ENCODE measurements at places on chromosomes 3 and 15.
A peak's percentile ranks its signal among the peaks of the same experiment; 100 is the strongest.

GRCh38 chr3:141087076-141087777, 36.1 kb downstream of the SPSB4 start:
- DNase-seq: no peak

DNA sequence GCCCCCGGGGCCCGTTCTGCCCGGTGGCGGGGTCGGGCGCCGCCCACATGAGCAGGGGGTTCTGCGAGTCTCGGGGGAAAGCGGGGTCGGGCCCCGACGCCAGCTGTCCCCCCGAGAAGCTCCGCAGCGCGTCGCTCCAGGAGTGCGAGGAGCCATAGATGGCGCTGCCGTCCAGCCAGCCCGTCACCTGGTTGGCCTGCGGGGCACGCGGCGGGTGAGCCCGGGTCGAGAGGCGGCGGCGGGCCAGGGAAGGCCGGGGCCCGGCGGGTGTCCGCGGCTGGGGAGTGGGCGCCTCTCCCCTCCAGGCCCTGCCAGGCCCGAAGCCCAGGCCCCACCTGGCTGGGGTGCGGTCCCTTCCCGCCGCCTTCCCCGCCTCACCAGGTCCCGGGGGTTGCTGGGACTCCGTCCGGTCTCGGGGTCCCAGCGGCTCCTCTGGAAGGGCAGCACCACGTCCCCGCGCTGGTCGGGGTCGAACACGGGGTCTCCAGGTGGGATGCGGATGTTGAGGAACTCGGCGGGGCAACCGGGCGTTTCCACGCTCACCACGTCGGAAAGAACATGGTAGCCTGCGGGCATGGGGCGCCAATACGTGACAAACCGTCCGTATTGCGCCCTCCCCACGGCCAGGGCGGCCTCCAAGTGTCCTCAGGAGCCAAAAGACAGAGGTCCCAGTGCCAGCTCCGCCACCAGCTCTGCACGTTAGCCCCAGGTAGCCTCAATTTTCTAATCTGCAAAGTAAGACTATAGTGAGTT, 2.4 kb downstream of the DUOX2 start:
- DNase-seq: no peak

DNA sequence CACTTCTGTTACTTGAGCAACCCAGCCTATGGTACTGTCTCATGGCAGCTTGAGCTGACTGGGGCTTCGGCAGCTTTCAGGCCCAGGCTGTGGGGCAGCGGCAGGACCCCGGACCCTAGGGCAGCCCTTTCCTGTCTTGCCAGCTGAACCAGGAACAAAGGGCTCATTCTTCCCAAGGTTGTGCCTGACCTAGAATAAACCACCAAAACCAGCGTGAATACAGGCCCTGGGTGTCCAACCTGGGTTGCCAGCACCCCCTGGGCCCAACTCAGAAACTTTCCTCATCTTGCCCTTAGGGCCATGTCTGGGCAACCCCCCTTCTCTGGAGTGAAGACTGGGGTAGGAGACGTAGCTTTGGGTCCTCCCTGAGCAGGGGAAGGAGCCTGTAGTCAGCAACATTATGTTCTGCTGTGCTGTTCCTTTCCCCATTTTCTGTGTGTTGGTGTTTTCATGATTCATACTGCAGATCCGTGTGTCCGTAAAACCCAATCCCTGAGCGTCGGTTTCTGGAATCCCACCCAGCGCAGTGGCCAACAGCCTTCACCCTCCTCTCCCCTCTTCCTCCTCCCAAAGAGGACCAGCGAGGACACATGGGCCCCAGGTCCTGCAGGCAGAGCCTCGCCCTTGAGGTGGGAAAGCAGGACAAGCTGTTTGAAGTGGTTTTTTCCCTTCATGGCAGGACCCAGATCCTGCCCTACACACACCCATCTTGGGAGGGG, 33.5 kb downstream of the TKT start:
- no peak for DNase-seq

GRCh38 chr3:194058189-194058571, 77.8 kb upstream of the HES1 start:
- peak; percentile 66 for DNase-seq

DNA sequence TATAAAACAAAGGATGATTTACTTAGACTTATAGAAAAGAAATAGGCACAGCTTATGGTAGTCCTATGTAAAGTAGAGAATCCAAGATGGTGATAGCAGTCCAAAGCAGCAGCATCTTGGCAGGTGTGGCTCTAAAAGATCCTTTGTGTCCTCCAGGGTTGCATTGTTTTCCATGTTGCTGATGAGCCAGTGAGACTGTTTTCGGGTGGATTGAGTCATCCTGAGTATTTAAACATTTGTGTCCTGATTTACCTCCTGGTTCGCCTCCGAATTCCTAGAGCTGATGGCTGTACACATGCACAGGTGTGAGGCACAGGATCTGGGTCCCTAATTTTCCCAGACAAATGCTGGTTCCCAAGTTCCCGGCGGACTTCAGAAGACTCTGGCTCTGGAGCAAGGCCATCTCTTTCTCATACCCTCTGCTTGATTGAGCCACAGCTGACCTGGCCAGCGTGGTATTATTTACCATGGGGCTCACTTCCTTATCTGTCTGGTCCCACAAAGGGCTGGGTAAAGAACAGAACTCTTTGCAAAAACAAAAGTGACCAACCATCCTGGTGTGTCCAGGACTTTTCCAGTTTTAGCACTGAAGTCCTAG, 51.0 kb downstream of the ARNT2 start:
- no peak for DNase-seq

DNA sequence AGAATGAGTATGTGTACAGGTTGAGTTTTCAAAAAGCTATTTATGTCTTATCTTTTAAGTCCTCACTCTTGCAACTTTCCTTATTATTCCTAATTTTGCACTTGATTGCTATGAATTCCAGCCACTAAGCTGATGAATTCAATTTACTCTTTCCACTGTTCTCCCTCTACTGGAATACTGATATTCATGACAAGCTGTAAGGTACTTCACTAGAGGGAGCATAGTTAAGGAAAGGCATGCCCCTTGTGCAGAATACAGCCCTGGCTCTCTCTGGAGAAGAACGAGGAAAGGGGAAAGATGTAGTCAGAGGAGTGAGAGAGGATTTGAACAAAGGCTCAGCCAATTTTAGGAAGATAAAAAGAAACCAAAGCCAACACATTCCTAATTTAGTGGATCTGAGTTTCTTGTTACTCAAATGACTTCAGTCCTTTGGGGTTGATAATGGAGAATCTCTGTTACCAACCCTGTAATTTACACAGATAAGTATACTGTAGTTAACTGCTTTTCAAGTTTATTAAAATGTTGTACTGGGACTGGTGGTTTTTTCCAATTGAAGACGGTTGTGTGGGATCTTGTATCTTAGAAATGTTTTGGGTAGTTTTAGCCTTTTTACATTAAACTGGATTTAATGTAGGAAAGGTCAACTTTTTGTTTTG, 4.0 kb downstream of the SCAANT1 start:
- no peak for DNase-seq

GRCh38 chr15:64693134-64693533, 82.3 kb downstream of the RBPMS2 start:
- peak; percentile 50 for DNase-seq

GRCh38 chr3:134922101-134922500, 127.0 kb downstream of the EPHB1 start:
- no peak for DNase-seq

DNA sequence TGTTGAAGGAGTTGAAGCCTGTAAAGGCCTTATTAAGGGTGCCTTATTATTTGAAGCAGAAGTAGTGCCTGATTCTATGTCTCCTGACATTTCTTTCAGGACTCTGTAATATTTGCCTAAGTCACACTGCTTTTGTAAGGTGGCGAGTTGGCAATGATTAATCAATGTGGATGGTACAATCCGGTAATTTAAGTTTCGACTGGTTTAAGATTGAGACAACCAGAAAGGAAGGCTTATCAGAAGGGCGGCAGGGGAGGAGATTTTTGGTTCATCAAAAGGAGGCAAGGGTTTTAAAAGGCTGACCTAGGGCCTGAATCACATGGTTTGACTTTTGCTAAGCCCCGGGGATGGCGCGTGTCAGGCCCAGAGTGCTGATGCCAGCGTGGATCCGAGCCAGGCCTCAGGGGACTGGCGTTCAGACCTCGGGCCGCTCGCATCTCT, 830 bp upstream of the RNF13 start:
- no peak for DNase-seq

GRCh38 chr15:90814191-90814821, 54.1 kb upstream of the FURIN start:
- no peak for DNase-seq

- DNase-seq: peak; percentile 53
Observed at GRCh38 chr15:51186181-51186705, 91.5 kb upstream of the TNFAIP8L3 start.

DNA sequence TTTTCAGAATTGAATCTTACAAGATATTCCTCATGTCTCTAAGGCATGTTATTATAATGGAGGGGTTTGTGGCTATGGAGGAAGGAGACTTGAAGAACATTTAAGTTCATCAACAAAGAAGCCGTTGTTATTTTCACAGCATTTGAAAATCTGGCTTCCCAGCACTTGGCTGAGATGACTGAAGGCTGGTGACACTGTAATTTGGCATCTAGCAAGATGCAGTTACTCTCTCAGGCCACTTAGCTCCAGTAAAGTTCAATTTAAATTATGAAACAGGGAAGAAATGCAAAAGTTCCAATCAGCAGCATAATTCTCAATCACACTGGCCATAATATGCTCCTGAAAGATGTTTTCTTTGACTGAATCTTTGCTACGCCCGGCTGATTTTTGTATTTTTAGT, 139.4 kb upstream of the NUDT16 start:
- DNase-seq: no peak

GRCh38 chr15:34239151-34239808, 14.5 kb downstream of the EMC4 start:
- DNase-seq: no peak

DNA sequence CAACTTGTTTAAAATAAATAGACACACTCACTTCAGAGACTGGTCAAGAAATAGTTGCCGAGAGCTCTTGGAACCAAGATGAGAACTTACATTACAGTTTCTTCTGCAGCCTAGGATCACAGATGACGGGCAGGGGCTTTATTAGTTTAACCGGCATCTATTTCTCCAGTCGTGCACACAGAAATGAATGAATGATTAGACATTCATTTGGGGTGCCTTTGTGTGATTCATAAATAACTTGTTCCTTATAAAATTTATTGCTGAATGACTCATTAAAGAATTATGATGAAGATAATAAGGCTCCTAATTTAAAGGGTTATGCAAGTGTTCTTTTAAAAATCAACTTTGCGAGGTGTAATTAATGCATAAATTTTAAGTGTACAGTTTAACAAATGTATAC, 20.8 kb downstream of the NFKBIZ start:
- no peak for DNase-seq

Measured in hindlimb muscle (tissue), 1 donor.